ENCODE measurements at places on chromosomes 2 and 18. TPM values are rescaled to one million over a fixed set of nuclear protein-coding genes. Genes with fewer than 3 reads are reported as not detected.
A peak's percentile ranks its signal among the peaks of the same experiment; 100 is the strongest.

DNA sequence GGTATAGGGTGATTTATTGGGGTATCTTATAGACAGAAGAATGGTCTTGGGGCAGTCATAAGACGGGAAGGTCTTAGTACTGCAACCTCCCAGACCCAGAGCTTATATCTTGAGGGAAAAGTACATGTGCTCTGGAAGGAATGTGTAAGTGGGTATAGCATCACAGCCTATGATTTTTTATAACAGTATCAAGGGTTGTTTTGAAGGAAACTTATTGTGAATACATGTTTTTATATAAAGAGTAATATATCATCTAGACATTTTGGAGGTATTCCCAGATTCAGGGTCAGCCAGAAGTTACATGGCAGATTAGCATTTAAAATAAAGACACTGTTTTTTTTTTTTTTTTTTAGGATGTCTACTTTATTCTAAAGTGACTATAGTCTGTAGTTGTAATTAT is 47.6 kb upstream of the STON1 start:
- DNase-seq = peak; percentile 72

GRCh38 chr2:157245846-157246764 is 11.4 kb upstream of the GALNT5 start:
- no peak for DNase-seq

DNA sequence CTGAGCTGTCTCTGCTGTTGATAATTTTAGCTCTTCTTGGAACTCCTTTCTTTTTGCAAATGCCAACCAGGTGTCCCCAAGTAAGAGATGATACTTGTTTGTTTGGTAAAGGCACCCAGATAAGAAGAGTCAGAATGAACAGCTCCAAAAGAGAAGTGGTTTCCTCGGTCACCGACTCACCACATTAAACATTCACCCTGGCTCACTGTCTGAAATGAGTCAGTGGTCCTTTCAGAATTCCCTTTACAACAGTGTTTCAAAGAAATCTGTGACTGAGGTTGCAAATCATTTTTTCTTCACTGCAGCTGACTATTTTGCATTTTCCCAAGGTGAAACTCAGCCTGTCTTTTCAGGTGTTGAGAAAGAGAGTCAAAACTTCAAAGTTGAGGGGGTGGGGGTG is 16.2 kb upstream of the CXCR4 start:
- DNase-seq = no peak

GRCh38 chr18:2636126-2636631 is 19.3 kb upstream of the SMCHD1 start:
- DNase-seq = peak; percentile 6

DNA sequence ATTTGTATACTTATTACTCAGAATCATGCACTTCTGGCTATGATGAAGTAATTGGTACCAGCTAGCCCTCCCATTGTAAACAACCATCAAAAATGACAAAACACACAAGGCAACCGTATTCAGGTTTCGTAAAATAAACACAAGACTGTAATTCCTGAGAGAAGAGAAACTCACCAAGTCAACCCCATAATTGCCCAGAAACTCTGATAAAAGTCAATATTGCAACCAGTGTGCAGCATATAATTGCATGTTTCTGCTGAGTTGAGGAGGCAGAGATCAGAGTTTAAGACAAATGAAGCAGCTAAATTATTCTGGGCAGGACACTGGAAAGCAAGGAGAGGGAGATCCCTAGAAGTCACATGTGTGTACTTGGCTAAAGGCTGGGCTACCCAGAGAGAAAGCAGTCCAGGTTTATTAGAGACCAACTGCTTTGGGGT is 90.3 kb downstream of the ROCK2 start:
- no peak for DNase-seq

DNA sequence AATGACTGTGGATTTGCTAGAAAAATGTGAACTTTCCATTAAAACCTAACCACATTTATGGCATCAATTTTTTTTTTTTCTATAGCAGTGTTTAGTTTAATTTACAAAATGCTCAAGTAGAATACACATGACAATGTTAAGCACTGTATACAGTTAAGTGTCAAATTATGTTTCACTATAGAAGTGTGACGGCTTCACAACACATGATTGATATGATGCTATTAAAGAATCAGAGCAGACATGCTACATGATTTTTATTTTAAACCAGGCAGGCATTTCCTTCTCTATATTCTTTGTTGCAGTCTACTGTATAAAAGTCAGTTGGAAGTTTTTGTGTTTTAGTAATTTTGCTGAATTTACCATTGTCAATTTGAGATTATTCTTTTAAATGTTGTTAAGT is 43.6 kb downstream of the PROKR1 start:
- DNase-seq = no peak

GRCh38 chr18:77772177-77772576 is 522.5 kb downstream of the GALR1 start:
- DNase-seq = no peak

DNA sequence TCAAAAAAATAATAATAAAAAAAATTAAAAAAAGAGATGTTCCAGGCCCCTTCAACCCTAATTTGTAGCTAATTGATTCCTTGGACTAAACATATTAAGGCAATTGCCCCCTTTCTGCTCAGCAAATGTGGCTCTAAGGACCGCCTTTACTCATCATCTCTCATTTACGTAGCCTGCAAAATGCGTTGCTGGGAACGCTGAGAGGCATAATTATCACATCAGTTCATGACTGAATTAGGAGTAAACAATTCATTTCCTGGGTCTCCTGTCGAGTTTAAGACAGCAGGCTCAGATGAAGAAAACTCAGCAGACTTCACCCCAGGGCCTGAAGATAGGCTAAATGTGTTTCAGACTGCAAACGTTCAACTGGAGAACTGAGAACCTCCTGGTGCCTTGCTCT is 413.5 kb downstream of the NBAS start:
- DNase-seq = no peak

Gene CTDSP1
- 105 TPM for polyA plus RNA-seq

Gene FAM168B
- polyA plus RNA-seq = 73.6 TPM

Data from hindlimb muscle (tissue), 1 donor.